Activated T-cell treated with anti-CD3 and anti-CD28 coated beads, Interleukin-2, amount 50 U/mL, for 24 hours (primary cell): ENCODE measurements at places on chromosomes 13 and 19.

DNA sequence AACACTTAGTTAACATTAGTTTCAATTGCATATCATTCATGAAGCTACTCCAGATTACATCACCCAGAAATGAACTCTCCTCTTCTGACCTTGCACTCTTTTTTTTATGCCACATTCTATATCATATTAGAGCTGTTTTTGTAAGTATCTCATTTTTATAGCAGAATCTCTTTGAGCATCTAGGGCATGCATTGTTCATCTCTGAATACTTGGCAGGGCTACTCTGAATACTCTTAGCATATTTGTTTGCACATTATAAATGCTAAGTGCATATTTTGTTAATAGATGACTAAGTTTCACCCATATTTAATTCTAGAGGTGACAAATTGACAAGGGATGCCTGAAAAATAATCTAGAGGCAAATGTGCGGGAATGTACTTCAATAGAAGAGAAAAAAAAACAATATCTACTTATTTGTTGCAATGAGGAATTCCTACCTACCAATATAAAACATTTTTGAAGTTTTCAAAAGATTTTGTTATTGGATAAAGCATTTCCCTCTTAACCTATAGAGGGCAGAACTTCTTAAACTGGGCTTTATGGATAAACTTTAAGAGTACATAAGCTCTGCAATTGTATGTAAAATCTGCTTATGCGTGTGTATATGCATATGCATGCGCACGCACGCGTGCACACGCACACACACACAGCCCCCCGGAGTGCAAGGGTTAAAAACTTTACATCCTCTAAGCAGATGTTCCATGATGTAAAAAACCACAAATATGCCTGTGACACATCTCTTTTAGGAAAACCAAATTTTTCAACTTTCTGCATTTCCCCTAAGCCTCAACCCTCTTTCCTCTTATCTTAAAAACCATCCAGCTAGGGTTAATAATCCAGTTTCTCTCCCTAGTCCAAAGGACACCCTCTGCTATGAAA, 73.0 kb upstream of the OXGR1 start:
- no peak for DNase-seq

- DNase-seq, result no peak
Observed at GRCh38 chr13:42602906-42603305, 29.0 kb downstream of the TNFSF11 start.

GRCh38 chr19:30684613-30685012, 312.4 kb downstream of the ZNF536 start:
- DNase-seq, result no peak

DNA sequence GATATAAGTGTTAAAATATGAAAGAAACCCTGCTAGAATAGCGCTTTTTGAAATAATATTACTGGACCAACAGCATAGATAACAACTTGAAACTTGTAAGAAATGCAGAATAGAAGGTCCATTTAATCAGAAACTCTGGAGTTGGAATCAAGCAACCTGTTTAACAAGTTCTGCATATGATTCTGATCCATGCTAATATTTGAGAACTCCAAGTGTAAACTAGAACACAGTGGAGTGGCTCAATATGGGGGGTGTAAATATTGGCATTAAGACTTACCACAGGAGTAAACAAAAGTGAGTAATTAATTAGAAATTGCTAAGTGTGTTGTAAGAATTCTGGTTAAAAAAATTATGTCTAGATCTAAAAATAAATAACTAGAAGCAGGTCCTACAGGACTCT, 151.2 kb downstream of the SLITRK1 start:
- no peak for DNase-seq

DNA sequence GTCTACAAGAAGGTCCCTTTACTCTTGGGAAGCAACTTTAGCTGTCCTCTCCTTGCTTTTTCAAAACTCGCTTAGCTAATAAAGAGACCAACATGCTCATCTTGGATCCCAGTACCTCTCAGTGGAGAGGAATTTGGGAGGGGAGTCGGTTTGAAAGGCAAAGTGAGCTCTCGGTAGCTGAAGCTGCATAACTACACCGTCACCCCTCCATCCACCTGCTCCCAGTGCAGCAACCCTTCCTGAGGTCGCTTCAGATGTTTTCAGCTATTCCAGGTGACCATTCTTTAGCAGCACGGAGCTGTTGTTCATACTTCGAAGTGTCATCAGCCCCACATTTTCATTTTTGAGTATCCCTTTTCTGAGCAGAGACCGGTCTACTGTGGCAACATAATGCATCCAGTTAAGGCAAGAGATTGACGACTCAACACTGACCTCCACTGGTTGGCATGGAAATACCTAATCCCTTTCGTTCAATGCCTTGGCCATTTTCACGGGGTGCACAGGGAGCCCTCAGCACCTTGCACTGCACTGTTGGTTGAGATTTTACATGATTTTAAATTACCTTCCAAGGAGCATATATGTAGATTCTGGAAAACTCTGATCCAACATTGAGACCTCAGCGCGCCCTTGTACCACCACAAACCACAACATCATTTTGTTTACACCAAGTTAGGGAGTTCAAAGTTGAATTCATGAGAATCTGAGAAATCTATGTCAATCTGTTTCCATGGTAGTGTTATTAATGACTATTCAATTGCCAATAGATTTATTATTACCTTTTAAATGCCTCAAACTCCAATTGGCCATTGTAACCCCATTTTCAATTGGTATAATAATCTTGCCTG, 42.2 kb downstream of the DLEU7 start:
- DNase-seq, result peak; percentile 56
